AG08395 (cell line): ENCODE measurements at places on chromosomes 11 and 22.

DNA sequence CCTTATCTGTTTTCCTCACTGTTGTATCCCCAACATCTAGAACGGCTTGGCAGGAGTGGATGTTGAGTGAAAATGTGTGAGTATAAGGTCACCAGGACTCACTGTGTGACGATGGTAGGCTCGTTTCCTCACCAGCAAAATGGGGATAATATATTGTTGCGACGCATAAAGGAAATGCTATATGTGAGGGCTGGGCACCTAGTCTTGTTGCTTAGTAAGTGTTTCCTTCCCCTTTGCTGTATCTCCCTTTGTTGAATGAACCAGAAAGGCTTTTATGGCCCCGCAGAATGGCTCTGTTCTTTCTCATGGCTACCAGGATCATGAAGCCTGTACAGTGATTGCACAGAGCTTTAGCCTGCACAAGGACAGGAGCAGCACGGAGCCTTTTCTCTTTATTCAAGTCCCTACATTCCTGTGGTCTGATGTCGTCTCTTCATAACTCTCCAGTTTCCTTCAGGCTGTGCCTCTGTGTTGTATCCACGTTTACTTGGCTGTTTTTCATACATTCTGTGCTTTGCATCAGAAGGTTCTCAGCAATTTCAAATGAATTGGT lies 5.4 kb downstream of the TNRC6B start:
- DNase-seq = peak; percentile 81

GRCh38 chr11:92826136-92826535 lies 143.3 kb upstream of the MTNR1B start:
- DNase-seq = no peak

DNA sequence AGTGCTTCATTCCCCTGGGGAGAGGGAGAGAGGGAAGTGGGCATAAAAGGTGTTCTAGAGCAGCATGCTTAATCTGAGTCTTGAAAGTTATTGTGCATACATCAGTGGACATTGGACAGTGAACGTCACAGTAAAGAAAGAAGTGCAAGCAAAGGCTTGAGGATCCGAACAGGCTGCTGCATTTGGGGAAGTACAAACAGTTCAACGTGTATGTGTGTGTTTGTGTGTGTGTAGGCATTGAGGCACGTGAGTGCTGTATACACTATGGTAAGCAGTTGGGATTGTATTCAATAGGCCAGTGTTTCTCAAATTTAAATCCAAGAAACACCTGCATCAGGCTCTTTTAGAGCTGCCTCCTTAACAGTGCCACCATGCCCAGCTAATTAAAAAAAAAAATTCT lies 10.4 kb upstream of the EIF3M start:
- no peak for DNase-seq

- DNase-seq = peak; percentile 36
Measured at GRCh38 chr11:107370390-107370789, 87.2 kb downstream of the CWF19L2 start.

DNA sequence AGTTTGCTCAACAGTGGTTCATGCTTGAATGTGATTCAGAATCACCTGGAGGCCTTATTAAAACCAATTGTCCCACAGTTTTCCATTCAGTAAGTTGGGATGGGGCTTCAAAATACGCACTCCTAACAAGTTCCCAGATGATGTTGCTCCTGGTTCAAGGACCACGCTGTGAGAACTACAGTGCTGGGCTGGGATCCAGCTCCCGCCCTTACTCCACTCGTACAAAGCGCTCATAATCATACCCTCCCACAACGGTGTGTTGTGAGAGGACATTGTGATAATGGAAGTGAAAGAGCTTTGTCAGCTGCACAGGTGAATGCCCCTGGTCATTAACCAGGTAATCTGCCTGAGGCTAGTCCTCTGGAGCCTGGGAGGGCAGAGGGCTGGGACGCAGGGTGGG lies 1.3 kb upstream of the CD82 start:
- no peak for DNase-seq

GRCh38 chr11:64294774-64295173 lies 3.7 kb downstream of the KCNK4 start:
- peak; percentile 61 for DNase-seq

DNA sequence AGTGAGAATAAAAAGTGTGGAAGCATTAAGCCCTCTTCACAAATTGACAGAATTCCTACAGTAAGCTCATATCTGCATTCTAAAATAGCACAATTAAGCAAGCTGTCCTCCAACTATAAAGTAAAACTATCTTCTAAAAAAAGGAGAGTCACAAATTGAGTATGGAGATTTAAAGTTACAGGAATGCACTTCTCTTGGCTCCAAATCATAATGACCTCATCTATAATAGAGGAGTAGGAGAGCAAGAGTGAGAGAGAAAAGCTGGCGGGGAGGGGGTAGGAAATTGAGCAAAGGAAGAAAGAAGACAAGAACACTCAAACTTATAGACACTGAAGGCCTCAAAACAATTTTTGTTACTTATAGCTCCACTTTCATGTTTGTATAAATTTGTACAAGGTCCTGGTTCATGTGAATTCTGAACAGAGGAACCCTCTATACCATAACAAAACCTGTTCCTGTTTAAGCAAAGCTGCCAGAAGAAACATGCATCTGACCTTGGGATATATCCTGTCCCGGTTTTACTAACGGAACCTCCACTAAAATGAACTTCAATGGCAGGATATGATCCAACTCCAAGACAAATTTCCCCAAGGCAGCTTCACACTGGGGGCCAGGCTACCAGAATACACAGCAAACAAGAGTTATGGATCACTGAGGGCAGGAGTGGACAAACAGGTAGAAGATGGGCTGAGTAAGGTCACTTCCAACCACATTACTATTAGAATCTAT lies 37.2 kb downstream of the SLC35F2 start:
- peak; percentile 30 for DNase-seq

DNA sequence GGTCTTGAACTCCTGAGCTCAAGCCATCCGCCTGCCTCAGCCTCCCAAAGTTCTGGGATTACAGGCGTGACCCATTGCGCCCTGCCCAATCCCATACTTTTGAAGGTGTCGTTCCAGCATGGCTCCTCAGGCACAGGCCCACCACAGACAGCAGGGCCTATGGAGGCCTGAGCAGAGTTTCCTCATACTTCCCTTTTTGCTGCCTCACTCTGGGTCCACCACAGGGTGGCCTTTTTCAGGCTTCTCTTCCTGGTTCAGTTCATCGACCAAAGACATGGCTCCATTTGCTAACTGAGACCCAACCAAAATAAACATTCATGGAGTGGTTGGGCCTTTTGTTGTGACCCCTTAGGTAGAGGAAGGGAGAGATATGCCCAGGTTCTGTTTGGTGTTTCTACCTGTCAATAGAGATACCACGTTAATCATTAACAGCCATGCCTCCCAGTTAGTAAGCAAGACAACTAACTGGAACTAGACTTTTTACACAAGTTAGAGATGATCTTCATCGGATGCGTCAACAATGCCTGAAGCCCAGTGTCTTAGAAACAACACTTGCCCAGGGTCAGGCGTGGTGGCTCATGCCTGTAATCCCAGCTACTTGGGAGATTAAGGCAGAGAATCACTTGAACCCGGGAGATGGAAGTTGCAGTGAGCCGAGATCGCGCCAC lies 35.1 kb downstream of the TRIOBP start:
- DNase-seq = no peak

DNA sequence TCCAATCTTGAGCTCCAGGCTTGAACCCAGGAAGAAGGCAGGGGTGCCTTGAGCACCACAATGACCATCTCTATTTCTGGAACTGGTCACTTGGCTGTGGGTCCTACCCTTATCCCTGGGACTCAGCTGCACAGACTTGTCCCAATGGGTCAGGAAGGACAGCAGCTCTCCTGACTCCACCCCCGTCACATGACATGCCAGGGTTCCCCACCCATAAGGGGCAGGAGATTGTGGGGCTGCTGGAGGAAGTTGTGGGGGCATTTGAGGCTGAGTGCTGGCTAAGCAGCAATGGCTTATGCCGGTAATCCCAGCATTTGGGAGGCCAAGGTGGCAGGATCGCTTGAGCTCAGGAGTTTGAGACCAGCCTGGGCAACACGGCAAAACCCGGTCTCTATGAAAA lies 56.2 kb downstream of the NFAM1 start:
- DNase-seq = no peak

- DNase-seq = peak; percentile 40
Measured at GRCh38 chr22:33792832-33793231, 127.4 kb downstream of the LARGE1 start.

DNA sequence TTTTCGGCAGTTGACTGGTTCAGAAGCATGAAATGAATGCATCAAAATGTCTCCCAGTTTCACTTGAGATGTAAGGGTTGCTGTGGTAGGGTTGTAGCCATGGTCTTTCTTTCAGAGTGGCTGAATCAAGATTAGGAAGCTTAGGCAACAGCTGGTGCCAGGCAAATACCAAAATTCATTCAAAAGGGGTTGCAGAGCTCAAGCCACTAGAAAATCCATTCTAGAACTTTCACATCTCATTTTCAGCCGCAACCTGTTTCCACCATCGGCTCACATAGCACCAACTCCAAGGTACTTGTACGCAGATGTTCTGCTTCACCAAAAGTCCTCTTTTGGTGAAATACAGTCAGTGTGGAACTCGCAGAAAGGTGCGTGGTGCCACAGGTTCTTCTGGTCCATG lies 40.5 kb upstream of the STK33 start:
- DNase-seq = no peak

DNA sequence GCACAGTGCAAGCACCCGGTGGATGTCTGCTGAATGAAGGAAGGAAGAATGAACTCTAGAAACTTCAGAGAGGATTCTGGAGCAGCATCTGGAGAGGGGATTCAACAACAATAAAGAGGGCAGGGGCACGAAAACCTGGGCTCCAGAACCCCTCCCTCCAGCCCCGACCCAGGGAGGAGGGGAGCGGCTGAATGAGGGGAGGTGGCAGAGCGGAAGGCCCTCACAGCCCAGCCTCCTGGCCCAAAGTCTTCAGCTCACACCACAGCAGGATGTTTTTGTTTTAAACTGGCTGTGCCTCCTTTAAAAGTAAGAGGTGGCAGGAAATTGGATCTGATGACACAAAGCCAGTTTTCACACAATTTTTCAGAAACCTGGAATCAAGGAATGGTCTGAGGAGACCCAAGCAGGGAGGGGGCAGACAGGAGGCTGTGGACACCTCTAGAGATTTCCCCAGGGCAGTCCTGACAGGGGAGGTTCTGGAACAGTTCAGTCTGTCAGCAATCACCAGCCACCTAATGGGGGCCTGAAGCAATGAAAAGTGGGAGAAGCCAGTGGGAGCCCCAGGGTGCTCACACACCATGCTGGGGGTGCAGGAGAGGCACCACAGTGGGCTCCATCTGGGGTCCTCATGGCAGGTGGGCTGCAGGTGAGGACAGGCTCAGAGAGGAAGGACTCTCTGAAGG lies 44.4 kb upstream of the TCF20 start:
- no peak for DNase-seq

GRCh38 chr11:64201543-64201942 lies 5.0 kb upstream of the FERMT3 start:
- DNase-seq = no peak

DNA sequence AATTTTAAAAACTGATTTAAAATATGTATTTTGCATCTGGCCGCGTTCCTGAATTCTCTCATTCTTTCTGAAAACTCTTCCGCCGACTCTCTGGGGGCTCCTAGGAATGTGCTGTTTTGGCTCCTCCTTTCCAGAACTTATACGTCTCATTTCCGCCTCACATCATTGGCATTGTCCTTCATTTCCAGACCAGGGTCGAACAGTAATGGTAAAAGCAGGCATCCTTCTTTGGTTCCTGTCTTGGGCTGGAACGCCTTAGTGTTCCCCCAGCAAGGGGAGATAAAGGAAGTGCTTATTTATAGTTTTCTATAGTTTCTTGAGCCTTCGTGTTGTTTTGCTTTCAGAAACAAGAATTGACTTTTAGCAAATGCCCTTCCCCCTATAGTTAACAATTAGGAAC lies 10.9 kb upstream of the TNNT3 start:
- no peak for DNase-seq

- no peak for DNase-seq
Measured at GRCh38 chr11:65584723-65585171, 8.9 kb downstream of the EHBP1L1 start.

- peak; percentile 61 for DNase-seq
Measured at GRCh38 chr11:125429174-125429707, 66.8 kb downstream of the FEZ1 start.

- no peak for DNase-seq
Measured at GRCh38 chr11:18780329-18780728, 11.3 kb downstream of the PTPN5 start.

GRCh38 chr22:19815823-19816290 lies 38.8 kb downstream of the GNB1L start:
- no peak for DNase-seq

DNA sequence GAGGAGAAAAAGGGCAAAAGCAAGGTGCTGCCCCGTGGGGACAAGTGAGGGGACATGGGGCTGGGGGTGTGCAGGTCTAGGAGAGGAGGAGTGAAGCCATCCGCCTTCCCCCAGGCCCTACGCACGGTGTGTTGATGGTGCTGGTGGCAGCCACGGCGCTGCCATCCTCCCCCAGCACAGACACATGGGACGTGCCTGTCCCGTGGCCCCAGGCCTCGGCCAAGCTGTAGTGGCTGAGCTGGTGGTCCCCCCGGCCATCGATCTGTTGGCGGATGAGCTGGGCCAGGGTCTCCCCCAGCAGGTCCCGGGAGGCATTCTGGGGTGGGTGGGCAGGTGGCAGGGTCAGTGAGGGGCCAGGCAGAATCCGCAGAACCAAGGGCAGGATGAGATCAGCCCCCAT lies 18.9 kb downstream of the GGT5 start:
- DNase-seq = no peak

- DNase-seq = no peak
Measured at GRCh38 chr11:110757962-110758755, 45.9 kb upstream of the ARHGAP20 start.

GRCh38 chr11:2689651-2690575 lies 9.9 kb downstream of the KCNQ1OT1 start:
- no peak for DNase-seq

DNA sequence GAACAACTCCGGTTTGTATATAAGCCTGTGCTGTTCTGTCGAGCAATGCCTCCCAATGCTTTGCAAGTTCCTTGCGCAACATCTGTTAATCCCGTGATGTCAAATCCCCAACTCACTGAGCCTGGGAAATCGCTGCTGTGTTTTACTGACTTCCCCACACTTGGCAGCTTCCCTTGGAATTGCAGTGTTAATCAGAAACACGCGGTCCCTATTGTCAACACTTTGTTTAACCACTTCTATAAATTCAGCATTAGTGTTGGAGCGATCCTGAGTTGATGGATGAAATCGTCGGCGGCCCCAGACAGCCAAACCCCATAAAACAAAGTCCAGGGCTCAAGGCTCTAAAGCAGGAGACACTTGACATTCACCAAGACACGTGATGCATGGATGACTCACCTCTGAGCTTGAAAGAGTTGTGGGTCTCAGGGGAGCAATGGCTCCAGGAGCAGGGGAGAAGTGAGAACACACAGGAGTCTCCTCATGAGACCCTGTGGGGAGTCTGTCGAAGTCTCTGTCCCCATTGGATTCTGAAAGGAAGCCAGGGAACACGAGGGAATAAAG lies 555.3 kb downstream of the MIAT start:
- DNase-seq = peak; percentile 93
